Activated CD4-positive, alpha-beta T cell treated with anti-CD3 and anti-CD28 coated beads for 48 hours (primary cell): ENCODE measurements at places on chromosomes 7 and 10.

GRCh38 chr7:42144604-42145003 is 92.4 kb downstream of the GLI3 start:
- DNase-seq: no peak

DNA sequence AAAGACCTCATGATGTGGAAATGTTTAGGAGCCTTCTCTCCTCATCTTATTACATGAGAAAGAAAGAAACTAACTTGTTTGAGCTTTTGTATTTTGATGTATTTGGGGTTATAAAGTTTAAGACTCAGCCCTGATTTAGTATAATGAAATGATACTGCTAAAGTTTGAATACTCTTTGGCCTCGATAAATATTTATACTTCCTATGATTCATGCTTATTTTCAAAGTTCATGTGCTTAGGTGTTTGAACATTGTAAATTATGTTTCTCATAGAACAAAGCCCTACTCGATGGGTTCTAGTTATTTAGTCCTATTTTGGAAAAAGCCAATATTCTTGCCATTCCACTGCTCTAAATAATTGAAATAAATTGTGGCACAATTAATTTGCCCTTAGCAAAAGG is 303.2 kb downstream of the ZWINT start:
- DNase-seq: no peak

DNA sequence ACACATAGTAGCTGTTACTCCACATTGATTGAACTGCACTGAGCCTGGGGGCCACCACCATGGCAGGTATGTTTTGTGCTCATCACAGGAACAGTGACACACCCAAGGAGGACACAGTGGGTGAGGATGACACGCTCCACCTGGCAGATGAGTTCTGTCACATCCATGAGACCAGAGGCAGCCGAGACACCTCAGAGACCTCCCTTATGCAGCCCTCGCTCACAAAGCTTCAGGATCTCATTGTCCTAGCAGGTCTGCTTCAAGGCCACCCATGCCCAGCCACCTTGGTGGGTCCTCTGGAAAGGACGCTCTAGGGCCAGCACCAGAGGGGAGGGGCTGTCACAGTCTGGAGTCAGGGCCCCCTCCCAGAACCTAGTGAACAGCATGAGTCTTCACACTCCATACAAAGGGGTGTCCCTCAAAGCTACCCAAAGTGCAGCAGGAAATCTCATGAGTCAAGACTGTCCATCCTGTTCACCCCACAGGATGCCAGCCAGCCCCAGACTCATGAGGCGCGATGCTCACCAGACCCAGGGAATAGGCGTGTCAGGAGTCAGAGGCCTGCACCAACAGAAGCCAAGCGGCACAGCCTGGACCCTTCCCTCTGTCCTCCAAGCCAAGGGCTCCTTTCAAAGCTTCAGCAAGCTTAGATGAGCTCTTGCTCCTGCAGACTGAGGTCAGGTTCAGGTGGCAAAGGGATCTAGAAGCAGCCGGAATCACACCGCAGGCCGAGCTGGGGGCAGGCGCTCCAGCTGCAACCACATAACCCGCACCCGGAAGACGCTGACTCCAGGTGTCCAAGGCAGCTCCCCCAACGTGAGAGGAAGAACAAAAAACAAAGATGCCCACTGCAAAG is 9.6 kb downstream of the FAM53B start:
- DNase-seq: peak; percentile 65

- DNase-seq: no peak
Measured at GRCh38 chr10:89171996-89172395, 35.1 kb downstream of the CH25H start.

DNA sequence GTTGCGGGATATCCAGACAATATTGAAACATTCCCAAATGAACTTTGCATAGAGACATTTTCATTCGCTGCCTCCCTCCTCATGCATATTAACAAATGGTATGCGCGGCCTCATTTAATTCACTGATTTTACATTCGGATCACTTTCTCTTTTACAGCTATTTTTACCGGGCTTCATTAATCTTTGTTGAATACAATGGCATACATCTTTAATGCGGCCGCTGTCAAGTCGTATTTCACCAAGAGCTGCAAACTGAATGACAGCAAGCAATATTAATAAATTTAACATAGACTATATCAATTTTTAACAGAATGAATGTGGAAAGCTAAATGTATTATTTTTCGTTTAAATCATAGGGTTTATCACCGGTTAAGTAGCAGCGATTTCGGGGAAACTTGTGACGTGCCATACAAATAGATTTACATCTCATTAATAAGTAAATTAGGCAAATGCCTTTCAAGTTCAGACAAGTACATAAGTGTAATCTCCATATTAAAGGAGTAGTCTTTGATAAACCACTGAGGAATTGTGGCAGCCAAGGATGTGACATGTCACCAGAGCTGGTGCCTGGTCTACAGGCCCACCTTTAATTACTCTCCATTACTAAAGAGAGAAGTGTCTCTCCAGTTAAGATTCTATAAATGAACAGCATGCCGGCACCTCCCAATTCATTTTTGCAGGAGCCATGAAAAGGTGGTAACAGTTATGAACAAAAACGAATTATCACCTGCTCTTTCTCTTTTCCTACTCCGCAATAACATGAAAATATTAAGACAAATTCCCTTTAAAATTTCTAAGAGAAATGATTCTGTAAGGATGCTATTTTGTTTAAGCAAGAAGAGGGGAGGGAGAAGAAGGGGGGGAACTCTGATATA is 568.9 kb upstream of the MKI67 start:
- DNase-seq: no peak

DNA sequence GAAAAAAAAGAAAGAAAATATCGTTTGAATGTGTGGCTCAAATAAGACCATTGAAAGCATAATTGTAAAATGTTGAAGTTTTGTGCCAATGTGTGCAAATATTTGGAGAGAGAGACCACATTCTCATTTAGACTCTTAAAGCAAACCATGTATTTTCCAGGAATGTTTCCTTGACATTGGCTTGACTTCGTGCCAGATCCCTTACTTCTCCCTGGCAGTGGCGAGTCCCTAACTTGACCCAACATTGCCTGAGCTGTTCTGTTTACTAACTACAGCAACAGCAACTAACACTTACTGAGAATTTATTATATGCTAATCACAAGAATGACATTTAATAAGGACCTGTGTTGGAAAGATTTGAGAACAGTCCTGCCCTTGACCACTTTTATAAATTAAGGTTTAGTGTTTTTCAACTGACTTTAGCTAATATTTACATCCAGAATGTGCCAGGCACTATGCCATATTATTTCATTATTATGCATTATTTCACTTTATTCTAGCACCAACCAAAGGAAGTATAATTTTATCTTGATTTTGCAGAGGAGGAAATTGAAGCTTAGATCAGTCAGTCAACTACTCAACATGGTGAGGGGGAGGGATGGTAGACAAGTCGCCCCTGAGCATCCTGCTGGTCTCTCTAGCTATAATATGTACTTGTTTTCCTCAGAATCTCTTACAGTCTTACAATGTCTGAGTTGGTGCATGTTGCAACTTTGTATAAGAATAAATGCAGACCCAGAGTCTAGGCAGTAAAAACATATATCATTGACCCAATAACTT is 29.7 kb downstream of the ZNF467 start:
- DNase-seq: no peak

DNA sequence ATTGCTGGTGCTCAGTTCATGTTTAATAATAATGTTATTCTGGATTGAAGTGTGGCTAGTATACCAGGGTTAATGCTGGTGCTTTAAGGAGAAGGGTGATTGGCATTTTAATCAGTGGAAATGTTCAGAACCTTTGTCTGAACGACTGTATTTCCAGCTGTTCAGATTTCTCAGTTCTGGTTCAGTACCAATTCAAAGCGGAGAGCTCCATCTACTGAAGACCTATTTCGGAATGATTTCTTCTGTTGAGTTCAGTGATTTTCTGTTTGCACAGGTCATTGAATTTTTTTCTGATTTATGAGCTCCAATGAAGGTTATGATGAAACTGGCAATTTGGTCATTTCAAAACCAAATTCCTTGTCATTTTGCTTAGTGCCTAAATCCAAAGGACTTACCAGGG is 160.1 kb downstream of the EXOC4 start:
- DNase-seq: no peak

DNA sequence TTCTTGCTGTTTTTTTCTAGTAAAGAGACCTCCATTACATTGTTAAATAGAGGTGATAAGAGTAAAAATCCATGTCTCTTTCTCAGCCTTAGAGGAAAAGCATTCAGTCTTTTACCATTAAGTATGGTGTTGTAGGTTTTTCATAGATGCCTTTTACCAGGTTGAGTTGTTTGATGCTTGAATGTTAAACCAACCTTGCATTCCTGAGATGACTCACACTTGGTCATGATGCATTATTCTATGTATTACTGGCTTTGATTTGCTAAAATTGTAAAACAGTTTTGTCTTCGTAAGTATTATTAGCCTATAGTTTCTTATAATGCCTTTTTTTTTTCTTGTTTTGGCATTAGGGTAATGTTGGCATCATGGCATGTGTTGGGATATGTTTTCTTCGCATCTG is 90.0 kb downstream of the ANKRD61 start:
- DNase-seq: no peak

DNA sequence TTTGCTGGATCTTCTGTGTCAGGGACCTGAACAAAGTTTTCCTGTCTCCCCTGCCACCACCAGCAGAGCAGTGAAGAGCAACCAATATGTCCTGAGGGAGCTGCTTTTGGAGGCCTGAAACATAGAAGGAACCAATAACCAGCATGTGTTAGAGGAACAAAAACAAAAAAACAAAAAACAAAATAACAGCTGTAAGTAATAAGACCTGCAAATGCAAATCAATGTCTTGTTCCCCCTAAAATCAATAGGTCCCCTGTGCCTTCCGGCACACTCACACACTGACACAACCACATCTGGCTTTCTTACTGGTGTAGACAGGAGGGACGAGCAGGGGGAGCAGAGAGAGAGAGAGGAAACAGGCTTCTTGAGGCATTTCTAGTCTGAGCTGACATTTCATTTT is 94.1 kb downstream of the NRG3 start:
- no peak for DNase-seq

- no peak for DNase-seq
Measured at GRCh38 chr10:112989826-112990225, 39.8 kb downstream of the TCF7L2 start.

- DNase-seq: peak; percentile 40
Measured at GRCh38 chr10:128186959-128187787, 61.0 kb upstream of the MKI67 start.

DNA sequence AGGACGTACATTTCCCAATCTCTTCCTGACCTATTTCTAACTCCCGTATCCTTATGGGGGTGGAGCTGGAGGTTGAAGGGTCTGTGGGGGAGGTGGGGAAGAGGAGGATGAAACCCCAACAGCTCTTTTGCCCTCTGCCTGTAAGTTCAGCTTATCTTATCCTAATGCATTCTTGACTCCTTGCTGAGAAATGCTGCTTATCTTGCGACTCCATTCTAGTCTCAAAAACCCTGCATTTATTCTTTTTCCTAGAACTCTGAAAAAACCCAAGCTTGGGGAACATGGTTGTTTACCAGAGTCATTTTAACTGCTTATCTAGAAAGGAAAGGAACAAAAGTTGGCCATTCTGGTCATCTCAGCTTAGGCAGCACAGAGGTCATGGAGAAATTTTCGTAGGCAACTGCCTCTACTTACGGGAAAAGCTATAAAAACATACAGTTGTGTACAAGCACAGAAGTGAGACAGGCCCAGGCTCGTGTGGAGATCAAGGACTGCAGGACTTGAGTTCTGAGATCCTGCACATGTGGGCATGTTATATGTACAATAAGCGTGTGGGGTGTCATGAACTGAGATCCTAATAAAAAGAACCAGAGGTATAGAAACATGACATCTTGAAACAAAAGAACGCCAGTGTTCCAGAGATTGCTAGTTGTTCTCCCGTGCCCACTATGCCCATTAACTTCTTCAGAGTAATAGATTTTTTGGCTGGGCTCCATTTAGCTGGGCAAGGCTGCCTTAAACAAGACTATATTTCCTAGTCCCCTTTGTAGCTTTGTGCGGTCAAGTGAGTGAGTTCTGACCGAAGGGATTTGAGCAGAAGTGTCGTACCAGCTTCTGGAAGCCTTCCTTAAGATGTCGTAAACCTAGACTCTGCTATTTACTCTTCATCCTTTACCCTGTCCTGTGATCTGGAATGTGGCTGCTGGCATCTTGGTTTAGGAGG is 9.6 kb downstream of the INMT start:
- DNase-seq: no peak

DNA sequence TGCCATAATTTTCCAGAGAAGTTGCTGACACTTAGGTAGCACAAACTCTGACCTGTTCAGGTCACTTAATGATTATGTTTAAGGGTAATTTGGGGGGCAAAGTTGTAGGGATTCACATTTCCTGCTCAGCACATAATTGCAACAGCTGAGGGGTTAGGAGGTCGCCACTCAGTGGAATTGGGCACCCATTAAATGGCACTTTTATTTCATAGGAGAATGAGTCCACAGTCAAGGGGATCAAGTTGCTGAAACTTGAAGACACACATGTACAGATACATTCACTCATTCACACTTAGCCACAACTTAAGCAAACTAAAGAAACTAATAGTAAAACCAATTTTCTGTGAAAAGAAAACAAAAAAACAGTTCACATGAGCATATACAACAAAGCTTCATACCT is 1.5 kb downstream of the PCDH15 start:
- no peak for DNase-seq

DNA sequence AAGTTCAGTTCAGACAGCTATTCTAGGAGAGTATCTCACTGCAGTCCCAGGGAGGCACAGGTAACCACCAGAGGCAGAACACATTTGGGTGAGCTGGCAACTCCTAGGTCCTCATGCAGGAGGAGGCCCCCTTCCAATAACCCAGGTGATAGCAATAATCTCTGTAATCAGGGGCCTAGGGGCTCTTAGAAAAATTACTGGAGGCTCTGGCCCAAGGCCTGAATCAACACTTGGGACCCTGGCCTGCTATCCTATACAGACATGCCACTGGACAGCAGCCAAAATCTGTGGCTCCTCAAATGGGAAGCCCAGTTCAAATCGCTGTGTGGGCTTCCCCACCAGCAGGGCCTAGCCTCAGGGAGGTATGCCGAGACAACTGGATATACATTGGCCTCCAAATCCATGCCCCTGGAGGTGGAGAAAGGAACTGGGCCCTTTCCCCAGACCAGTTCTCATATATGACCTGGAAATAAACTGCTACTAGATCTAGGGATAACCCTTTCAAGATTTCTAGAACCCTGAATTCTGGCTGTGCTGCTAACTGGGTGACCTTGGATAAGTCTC is 1.6 kb downstream of the AVPI1 start:
- DNase-seq: no peak

- no peak for DNase-seq
Measured at GRCh38 chr10:29023678-29024077, 265.2 kb upstream of the LYZL1 start.

DNA sequence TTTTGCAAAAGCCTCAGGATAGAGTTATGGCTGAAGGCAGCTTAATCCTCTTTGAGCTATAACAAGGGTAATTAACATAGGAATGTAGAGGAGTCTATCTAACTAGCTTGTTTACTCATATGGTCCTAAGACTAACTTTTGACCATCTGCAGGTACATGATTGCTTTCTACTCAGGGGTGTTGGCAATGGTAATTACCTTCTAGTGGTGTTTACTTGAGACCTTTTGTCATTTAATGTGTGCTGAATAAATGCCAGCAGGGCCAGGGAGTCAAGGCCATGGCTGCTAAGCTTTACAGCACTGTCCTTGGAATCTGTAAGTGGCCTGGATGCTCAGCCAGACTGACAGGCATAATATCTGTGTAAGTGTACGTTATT is 1325.0 kb downstream of the XPNPEP1 start:
- DNase-seq: no peak

- DNase-seq: peak; percentile 66
Measured at GRCh38 chr10:113326160-113327111, 226.4 kb upstream of the HABP2 start.
